ENCODE measurements at places on chromosomes 6 and 20. TPM values are rescaled to one million over a fixed set of nuclear protein-coding genes. Genes with fewer than 3 reads are reported as not detected.

- peaks cover 9% of the 10 kb centered on the region for H3K4me1 ChIP-seq
- no peaks in the 10 kb centered on the region for H3K36me3 ChIP-seq
- no peak overlapping the region for H3K4me3 ChIP-seq
- no peak overlapping the region for H3K27ac ChIP-seq
- DNase-seq = no peak
- H3K27me3 ChIP-seq = no peaks in the 10 kb centered on the region
These were observed 14.8 kb upstream of the TENT5A start for GRCh38 chr6:81767163-81767891.

GRCh38 chr20:57723816-57724215 is 14.0 kb upstream of the PMEPA1 start:
- H3K4me1 ChIP-seq = no peaks in the 10 kb centered on the region
- H3K4me3 ChIP-seq = no peak overlapping the region
- H3K27me3 ChIP-seq = no peaks in the 10 kb centered on the region

The ENPP3 gene
- total RNA-seq = 0.81 TPM

The MCCD1 gene
- total RNA-seq = not detected

DNA sequence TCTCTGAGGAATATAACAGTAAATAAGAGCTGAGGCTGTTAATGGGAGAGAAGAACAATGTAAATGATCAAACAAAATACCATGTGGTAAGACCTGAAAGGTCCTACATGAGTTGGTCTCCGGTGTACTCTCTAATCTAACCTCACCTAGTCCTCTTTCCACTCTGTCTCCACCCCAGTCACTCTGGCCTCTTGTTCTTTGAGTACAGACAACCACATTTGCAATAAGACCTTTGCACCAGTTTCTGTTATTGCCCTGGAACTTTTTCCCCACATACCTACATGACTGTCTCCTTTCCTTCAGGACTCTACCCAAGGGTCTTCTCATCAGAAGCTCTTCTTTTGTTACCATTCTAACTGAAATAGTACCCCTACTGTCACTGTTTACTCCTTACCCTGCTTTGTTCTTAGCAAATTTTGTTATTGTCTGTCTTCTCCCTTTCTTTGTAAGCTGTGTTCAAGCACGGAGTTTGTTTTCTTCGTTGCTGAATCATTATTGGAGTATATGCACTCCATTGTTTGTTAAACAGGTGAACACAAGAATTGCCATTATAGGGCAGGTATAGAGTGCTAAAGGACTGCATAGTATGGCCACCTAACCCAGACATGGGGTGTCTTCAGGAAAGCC is 37.3 kb downstream of the MAPK14 start:
- peaks cover 2% of the 10 kb centered on the region for H3K36me3 ChIP-seq
- peaks cover 31% of the 10 kb centered on the region for H3K4me1 ChIP-seq
- no peak for DNase-seq
- no peaks in the 10 kb centered on the region for H3K27me3 ChIP-seq

The WFDC12 gene
- total RNA-seq = not detected

DNA sequence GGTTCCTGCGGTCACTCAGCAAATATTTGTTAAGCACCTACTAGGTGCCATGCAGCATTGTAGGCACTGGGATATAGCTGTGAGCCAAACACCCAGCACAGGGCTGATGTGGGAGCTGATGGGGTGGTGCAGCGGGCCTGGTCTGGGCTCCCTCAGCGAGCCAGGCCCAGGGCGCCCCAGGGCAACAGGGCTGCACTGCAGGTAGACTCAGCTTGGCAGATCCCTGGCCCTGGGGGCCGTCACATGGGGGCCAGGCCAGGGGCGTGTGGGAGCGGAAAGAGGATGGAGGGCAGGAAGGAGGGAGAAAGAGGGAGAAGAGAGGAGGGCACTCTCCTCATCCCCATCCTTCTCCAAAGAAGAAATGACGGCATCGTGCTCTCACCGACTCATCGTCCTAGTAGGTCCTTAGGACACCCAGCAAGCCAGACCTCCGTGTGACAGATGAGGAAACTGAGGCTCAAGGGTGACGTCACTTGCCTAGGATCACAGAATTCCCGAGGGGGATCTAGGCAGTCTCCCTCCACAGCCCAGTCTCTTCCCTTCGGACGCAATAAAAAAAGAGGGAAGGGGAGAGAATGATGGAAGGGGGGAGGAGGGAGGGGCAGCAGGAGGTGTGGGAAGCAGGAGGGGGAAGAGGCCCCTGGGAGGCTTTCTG is 53.3 kb downstream of the RBM38 start:
- H3K36me3 ChIP-seq = no peaks in the 10 kb centered on the region
- no peaks in the 10 kb centered on the region for H3K27me3 ChIP-seq

DNA sequence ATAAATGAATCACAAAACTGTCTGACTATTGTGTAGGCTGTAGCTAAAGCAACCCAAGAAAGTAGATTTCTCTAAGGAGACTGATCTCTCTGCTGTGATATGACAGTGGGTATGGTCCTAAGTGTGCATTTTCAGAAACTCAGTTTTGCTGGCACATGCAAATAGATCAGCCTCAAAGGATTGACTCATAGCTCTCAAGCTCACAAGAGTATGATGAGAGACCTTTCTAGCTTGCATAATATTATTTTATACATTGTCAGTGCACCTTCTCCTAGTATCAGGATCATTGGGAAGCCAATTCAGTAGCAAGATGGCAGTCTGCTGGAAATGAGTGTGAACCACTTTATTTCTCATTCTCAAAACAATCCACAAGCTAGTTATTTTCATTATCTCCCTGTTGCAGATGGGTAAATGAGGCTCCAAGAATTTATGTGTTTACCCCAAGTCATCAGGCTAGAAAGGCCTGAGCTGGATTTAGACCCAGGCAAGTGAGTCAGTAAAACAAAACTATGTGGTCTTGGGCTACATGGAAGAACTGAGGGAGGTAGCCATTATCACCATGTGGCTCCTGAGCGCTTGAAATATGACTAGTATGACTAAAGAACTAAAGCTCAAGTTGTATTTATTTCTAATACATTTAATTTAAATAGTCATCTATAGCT is 27.9 kb upstream of the PLCB4 start:
- no peaks in the 10 kb centered on the region for H3K36me3 ChIP-seq
- no peaks in the 10 kb centered on the region for H3K27me3 ChIP-seq

The DPPA5 gene
- not detected for total RNA-seq

The GLP1R gene
- 0.15 TPM for total RNA-seq

- H3K4me1 ChIP-seq = peaks cover 96% of the 10 kb centered on the region
- H3K27me3 ChIP-seq = no peaks in the 10 kb centered on the region
These were observed 9.9 kb downstream of the BCL2L1 start for GRCh38 chr20:31712564-31713311.

The NKX2-2 gene
- not detected for total RNA-seq

- no peaks in the 10 kb centered on the region for H3K27me3 ChIP-seq
- no peak for DNase-seq
- H3K36me3 ChIP-seq = no peaks in the 10 kb centered on the region
- H3K4me1 ChIP-seq = no peaks in the 10 kb centered on the region
- H3K27ac ChIP-seq = no peak overlapping the region
These were observed 257.1 kb downstream of the BCKDHB start for GRCh38 chr6:80363501-80364122.
